ENCODE measurements at places on chromosomes 4 and X. TPM values are rescaled to one million over a fixed set of nuclear protein-coding genes. Genes with fewer than 3 reads are reported as not detected.

GYPA gene
- not detected for total RNA-seq

CFAP299 gene
- not detected for total RNA-seq

NOX1 gene
- not detected for total RNA-seq

SPINK2 gene
- not detected for total RNA-seq

EMCN gene
- 0.29 TPM for total RNA-seq

- H3K27ac ChIP-seq = no peak overlapping the region
- no peaks in the 10 kb centered on the region for H3K4me1 ChIP-seq
- DNase-seq = peak; percentile 83
- H3K36me3 ChIP-seq = no peaks in the 10 kb centered on the region
- H3K27me3 ChIP-seq = peaks cover 11% of the 10 kb centered on the region
These were observed 181.3 kb upstream of the STK26 start for GRCh38 chrX:131841496-131842437.

GRCh38 chrX:10602646-10603045 lies 17.7 kb downstream of the MID1 start:
- H3K27ac ChIP-seq = no peak overlapping the region
- DNase-seq = no peak
- no peaks in the 10 kb centered on the region for H3K27me3 ChIP-seq
- H3K4me3 ChIP-seq = no peak overlapping the region
- no peaks in the 10 kb centered on the region for H3K4me1 ChIP-seq
- H3K36me3 ChIP-seq = no peaks in the 10 kb centered on the region

DNA sequence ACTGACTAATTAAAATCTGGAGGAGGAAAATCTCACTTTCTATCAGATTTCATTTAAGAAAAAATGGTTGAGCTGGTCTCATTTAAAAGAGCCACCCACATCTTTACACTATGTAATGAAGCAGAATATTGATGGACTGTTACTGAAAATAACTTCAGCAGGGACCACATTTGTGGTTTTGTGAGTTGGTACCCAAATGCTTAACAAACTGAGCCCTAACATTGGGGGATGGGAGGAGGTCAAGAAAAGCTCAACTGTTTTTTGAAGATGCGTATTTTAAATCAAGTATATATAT lies 30.1 kb downstream of the HOPX start:
- peaks cover 15% of the 10 kb centered on the region for H3K4me1 ChIP-seq
- H3K27me3 ChIP-seq = no peaks in the 10 kb centered on the region
- H3K36me3 ChIP-seq = no peaks in the 10 kb centered on the region
- no peak for DNase-seq

- peak overlapping the region; percentile 90 for H3K4me3 ChIP-seq
- peaks cover 18% of the 10 kb centered on the region for H3K36me3 ChIP-seq
- H3K4me1 ChIP-seq = peaks cover 37% of the 10 kb centered on the region
- no peaks in the 10 kb centered on the region for H3K27me3 ChIP-seq
- H3K27ac ChIP-seq = peak overlapping the region; percentile 83
These were observed 741 bp downstream of the ANAPC4 start for GRCh38 chr4:25377572-25378436.

- H3K36me3 ChIP-seq = no peaks in the 10 kb centered on the region
- H3K4me3 ChIP-seq = no peak overlapping the region
- H3K27me3 ChIP-seq = no peaks in the 10 kb centered on the region
- H3K27ac ChIP-seq = no peak overlapping the region
- no peaks in the 10 kb centered on the region for H3K4me1 ChIP-seq
- DNase-seq = no peak
These were observed 47.8 kb downstream of the ZNF182 start for GRCh38 chrX:47956016-47956415.

DNA sequence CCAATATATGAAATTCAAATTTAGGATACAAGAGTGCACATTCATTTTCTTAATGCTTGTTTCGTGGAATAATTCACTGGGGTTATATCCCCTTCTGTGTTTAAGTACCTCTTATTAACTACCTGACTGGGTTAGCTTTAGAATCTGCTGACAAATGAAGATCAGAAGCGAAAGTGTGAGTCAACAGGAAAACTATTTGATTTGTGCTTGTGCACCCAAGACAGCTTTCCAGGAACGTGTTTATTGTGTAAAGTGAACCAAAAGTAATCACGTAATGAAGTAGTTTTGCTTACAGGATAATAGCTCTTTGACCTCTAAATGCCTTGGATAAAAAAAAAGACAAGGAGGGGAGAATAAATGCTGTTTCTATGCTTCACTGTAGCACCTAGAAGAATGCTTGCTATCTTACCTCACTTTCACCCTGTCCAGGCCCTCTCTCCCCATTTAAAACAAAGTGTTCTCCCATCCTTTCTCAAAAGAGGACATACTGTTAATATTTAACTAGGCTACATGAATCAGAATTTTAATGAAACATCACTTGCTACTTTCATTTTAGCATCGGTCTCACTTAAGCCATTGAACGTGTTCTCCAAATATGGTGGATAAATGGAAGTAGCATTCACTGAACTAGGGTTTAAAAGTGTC lies 141.9 kb downstream of the THOC2 start:
- H3K4me3 ChIP-seq = no peak overlapping the region
- no peaks in the 10 kb centered on the region for H3K4me1 ChIP-seq
- peak; percentile 28 for DNase-seq
- no peak overlapping the region for H3K27ac ChIP-seq
- no peaks in the 10 kb centered on the region for H3K27me3 ChIP-seq
- H3K36me3 ChIP-seq = no peaks in the 10 kb centered on the region

DNA sequence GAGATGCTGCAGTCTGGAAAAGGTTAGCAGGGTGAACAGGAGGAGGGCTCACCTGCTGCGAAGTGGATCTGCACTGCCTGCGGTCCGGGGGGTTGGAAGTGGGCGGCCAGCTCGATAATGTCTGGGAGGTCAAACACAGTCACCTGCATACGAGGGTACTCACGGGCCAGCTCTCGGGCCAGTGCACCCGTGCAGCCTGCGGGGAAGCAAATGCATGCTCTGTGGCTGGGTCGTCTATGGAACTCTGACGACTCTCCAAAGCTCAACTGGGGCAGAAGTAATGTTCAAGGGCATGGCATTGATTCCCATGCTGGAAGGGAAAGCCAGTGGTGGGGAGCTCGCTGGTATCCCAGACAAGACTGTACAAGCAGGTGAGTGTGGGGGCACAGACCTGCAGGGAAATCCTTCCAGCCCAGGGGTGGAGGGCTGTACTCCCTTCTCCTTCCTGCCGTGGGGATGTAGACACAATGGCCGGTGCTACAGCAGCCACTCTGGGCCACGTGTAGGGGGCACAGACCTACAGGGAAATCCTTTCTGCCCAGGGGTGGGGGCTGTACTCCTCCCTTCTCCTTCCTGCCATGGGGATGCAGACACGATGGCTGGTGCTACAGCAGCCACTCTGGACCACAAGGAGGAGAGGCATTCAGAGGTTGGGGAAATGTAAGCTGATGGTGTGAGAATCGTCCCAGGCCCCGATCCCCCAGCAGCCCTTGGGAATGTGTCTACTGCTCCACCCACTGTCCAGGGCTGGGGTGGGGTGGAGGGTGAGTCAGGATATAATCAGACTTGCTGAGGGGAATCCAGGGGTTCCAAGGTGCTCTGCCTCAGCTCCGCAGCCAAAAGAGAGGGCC lies 26.2 kb upstream of the SLC25A6 start:
- no peaks in the 10 kb centered on the region for H3K4me1 ChIP-seq
- peaks cover 18% of the 10 kb centered on the region for H3K36me3 ChIP-seq
- no peak overlapping the region for H3K27ac ChIP-seq
- H3K4me3 ChIP-seq = no peak overlapping the region

- no peaks in the 10 kb centered on the region for H3K27me3 ChIP-seq
- H3K4me3 ChIP-seq = no peak overlapping the region
- H3K27ac ChIP-seq = no peak overlapping the region
- no peaks in the 10 kb centered on the region for H3K4me1 ChIP-seq
These were observed 279.6 kb downstream of the PDGFC start for GRCh38 chr4:156692016-156692415.

- H3K27me3 ChIP-seq = no peaks in the 10 kb centered on the region
- H3K4me3 ChIP-seq = no peak overlapping the region
- H3K36me3 ChIP-seq = peaks cover 5% of the 10 kb centered on the region
- H3K4me1 ChIP-seq = no peaks in the 10 kb centered on the region
- no peak overlapping the region for H3K27ac ChIP-seq
- no peak for DNase-seq
These were observed 42.8 kb downstream of the CUL4B start for GRCh38 chrX:120517936-120518335.

DNA sequence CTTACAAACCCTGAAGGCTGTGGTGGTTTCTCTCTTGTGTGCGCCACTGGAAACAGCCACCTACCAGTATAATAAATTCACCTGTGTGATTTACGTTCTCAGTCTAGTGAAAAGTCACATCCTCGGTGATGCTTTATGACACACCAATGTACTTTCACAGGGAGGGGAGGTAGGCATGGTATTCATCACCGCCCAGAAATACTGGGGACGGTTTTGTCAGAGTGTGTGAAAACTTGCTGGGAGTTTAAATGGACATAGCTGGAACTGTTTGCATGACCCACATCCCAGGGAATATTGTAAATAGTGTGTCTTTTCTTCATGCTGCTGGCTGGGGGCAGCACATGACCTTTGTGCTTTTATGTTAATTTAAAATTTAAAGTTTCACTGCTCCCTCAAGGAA lies 421.8 kb downstream of the MAPK10 start:
- no peak overlapping the region for H3K4me3 ChIP-seq
- peaks cover 4% of the 10 kb centered on the region for H3K4me1 ChIP-seq
- H3K36me3 ChIP-seq = no peaks in the 10 kb centered on the region
- no peak overlapping the region for H3K27ac ChIP-seq

DNA sequence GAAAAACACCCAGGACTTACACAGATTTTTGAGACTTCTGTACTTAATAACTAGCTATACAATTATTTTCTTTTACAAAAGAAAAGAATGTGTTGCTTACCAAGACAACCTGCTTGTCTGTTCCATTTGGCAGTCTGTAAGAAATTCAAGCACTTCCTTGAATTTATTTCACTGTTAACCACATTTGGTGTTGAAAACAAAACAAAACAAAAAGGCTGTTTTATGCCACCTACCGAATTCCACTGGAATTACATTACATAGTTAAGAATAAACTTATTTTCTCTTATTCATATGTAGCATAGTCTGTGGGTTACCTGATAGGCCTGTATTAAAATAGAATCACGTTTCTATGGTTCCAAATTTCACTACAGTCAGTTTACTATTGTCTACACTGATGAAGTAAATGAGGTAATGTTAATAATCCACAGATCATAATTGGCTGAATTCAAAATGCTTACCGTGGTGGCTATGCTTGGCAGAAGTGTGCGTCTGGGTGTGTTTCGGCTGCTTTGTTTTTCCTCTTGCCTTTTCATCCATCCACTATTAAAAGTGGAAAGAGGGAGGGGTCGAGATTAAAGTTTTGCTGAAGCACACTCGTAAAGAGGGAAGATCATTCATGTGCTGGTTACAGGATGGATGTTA lies at the start of gene TLR1:
Gene TLR1, minus strand, starts transcription at position 138 of the 642 bp plus-strand sequence. CDS start 5,960 bp downstream, outside the sequence.
- peaks cover 10% of the 10 kb centered on the region for H3K36me3 ChIP-seq
- peak within 1 kb of the TSS; percentile 72 for H3K27ac ChIP-seq
- peaks cover 30% of the 10 kb centered on the region for H3K4me1 ChIP-seq
- DNase-seq = no peak
- H3K4me3 ChIP-seq = peak within 1 kb of the TSS; percentile 29

DNA sequence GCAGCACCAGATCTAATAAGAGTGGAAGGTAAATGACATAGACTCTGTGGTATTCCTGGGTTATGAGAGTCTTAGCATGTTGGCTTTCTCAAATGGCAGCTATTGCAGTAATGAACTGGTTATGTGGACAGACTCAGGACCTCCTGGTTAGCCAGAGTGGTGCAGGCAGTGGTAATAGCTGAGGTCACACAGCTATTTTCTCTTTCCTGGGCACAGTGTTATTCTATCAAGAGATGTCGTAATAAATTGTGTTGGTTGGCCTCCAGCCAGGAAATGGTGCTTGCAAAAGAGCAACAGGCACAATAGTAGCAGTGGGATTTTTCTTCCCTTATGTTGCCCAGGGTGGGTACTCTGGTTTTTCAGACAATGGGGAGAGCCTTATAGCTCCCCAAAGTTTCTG lies 279.2 kb upstream of the FGF16 start:
- H3K27me3 ChIP-seq = no peaks in the 10 kb centered on the region
- H3K36me3 ChIP-seq = no peaks in the 10 kb centered on the region
- DNase-seq = no peak
- H3K27ac ChIP-seq = no peak overlapping the region
- no peaks in the 10 kb centered on the region for H3K4me1 ChIP-seq

DNA sequence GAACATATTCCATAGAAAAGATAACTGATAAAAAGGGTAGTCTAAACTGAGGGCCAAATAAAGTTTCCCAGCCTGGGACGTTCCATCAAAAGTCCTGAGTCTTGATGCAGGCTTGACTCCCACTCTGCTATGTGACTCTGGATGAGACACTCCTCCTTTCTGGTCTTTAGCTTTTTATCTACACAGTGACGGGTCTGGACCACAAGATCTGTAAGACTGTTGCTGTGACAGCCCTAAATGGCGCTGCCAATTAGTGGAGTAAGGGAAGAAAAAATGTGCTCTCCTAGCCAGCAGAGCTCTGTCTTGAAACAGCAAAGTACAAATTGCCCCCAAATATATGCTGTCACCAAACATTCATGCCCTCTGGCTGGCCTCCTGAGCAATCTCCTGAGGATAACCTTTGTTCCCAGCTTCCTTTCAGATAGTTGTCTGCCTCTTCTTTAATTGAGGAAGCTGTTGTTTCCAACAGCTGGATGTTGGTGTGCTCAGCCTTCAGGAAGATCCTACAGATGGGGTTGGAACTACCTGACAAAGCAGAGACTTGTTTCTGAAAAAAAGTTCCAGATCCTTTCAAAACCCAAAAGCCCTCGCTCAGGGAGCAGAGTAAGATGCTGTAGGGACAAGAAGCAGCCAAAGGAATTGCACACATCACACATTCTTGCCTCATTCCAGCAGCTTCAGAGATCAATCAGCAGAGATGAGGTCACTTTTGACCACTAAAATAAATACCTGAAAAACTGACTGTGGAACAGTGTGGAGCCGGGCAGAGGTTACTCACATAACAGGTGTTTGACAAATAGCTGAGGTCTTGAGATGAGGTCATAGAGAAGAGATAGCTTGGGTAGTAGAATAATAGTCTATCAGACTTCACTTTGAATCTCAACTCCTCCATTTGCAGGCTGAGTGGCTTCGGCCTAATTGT lies 383.4 kb upstream of the FGF13 start:
- no peaks in the 10 kb centered on the region for H3K36me3 ChIP-seq
- H3K27ac ChIP-seq = no peak overlapping the region
- H3K27me3 ChIP-seq = no peaks in the 10 kb centered on the region
- no peak for DNase-seq
- no peak overlapping the region for H3K4me3 ChIP-seq
- no peaks in the 10 kb centered on the region for H3K4me1 ChIP-seq
